ENCODE measurements at places on chromosomes 5 and 9.
A peak's percentile ranks its signal among the peaks of the same experiment; 100 is the strongest.

DNA sequence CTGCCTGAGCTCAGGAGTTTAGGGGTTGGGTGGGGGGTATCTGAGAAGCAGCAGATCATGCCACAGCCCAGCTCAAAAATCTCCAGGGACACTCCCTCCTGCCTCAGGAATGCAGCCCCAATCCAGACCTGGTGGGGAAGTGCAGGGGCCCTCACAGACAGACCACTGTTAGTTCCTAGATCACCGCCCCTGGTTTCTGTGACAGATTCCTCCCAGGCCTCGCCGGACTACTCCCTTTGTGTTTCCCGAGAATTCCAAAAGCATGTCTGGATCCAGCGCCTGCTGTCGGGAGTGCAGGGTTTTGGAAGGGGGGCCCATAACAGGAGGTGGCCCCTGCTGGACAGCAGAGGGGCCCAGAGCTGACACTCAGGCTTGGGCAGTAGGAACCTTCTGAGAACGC, 74.5 kb downstream of the CTSL start:
- peaks cover 10% of the 10 kb centered on the region for H3K27me3 ChIP-seq
- no peaks in the 10 kb centered on the region for H3K4me1 ChIP-seq
- H3K4me3 ChIP-seq, result no peak overlapping the region

DNA sequence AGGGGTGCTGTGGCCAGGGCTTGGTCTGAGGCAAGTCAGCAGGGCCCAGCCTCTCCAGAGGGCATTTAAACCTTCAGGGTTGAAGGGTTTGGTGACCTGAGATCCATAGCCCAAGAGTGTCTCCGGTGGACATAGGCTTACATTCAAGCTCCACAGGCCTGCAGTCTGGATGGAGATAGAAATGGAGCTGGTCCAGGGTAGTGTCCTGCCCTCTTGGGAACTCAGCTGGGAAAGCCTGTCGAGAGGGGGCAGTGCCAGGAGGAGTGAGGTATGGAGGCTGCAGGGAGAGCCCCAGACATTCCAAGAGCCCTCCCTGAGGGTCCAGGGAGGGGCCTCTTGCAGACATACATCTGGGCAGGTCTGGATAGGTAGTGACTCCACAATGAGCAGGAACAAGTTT, 177.0 kb upstream of the MVB12B start:
- no peak for DNase-seq
- peaks cover 5% of the 10 kb centered on the region for H3K4me1 ChIP-seq
- H3K27me3 ChIP-seq, result peaks cover 71% of the 10 kb centered on the region

DNA sequence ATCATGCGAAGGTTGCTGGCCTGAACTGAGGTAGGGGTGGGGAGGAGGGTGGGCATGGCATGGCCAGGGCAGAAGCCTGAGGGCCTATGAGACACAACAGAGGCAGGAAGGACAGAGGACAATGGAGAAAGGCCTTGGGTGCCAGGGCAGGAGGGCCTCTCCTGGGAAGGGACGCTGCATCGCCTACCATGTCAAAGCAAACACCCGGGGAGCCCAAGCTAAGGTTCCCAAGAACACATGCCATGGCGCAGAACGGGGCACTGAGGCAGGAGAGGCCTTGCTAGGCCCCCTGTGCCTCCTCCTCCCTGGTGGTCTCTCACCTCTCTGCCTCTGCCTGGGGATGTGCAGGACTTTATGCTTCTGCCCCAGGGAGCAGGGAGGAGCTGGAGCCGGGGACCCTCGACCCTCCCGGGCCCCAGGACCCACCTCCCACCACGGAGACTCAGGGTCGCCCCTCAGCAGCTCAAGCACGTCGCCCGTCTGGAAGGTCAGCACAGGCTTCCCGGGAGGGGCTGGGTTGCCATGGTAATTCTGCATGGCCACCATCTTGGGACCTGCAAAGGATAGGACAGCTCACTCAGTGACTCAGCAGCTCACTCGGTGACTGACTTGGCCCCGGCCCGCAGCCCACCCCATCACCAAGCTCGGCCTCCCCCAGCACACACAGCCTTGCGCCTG, 40.3 kb upstream of the SARDH start:
- no peaks in the 10 kb centered on the region for H3K27me3 ChIP-seq
- peaks cover 18% of the 10 kb centered on the region for H3K36me3 ChIP-seq
- H3K27ac ChIP-seq, result no peak overlapping the region
- no peaks in the 10 kb centered on the region for H3K4me1 ChIP-seq
- H3K4me3 ChIP-seq, result no peak overlapping the region
- DNase-seq, result no peak

DNA sequence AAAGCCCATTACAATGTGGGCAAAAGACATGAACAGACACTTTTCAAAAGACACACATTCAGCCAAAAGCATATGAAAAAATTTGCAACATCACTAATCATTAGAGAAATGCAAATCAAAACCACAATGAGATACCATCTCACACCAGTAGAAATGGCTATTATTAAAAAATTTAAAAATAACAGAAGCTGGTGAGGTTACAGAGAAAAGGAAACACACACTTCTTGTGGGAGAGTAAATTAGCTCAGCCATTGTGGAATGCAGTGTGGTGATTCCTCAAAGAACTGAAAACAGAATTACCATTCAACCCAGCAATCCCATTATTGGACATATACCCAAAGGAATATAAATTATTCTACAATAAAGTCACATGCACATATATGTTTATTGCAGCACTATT, 585.2 kb upstream of the TUSC1 start:
- peaks cover 24% of the 10 kb centered on the region for H3K4me1 ChIP-seq
- no peak overlapping the region for H3K4me3 ChIP-seq
- DNase-seq, result no peak
- no peaks in the 10 kb centered on the region for H3K27me3 ChIP-seq

GRCh38 chr9:128146591-128147120, 2.6 kb upstream of the LCN2 start:
- H3K36me3 ChIP-seq, result no peaks in the 10 kb centered on the region
- H3K4me1 ChIP-seq, result peaks cover 43% of the 10 kb centered on the region
- no peak for DNase-seq
- H3K27me3 ChIP-seq, result no peaks in the 10 kb centered on the region
- H3K27ac ChIP-seq, result no peak overlapping the region

DNA sequence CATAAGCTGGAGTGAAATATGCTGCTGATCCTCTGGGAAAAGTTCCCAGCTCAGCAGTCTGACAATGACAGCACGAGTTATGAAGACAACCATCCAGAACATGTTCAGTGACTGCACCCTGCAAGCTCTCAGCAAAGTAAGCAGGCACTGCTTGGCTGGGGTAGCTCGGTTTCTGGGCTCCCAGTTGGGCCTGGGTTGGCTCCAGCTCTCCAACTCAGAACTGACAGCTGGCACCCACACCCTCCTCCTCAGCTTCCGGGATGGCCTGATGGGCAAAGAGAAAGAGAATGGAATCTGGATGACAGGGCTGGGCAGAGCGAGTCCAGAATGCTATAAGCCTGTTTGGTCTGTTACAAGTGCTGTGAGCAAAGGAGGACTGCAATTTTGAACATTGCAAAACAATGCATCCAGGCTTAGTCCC, 185.0 kb downstream of the CSNK1G3 start:
- H3K36me3 ChIP-seq, result no peaks in the 10 kb centered on the region
- peaks cover 28% of the 10 kb centered on the region for H3K4me1 ChIP-seq
- H3K4me3 ChIP-seq, result no peak overlapping the region
- H3K27me3 ChIP-seq, result no peaks in the 10 kb centered on the region

DNA sequence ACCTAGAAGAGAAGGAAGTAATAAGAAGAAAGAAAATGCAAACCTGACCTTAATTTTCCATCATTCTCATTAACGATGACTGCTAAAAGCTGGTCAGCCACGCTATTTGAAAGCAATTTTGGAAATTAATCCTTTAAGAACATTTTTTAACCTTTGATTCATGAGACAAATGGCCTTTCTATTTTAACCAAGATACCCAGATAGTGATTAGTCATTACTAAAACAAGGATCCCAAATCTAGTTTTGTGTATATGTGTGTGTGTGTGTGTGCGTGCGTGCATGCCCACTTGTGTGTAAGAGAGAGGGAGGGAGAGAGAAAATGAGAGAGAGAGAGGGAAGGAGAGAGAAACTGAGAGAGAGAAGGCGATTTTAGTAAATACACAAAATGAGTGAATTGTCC, 329.5 kb downstream of the DEPDC1B start:
- no peak for DNase-seq
- H3K4me1 ChIP-seq, result no peaks in the 10 kb centered on the region
- H3K36me3 ChIP-seq, result no peaks in the 10 kb centered on the region
- no peak overlapping the region for H3K27ac ChIP-seq
- peaks cover 46% of the 10 kb centered on the region for H3K27me3 ChIP-seq

- DNase-seq, result peak; percentile 65
- peaks cover 33% of the 10 kb centered on the region for H3K4me1 ChIP-seq
- H3K4me3 ChIP-seq, result peak overlapping the region; percentile 99
- peaks cover 38% of the 10 kb centered on the region for H3K36me3 ChIP-seq
- no peaks in the 10 kb centered on the region for H3K27me3 ChIP-seq
Observed at GRCh38 chr9:6014670-6015270, 654 bp downstream of the RANBP6 start.

GRCh38 chr9:87497080-87497603, 525 bp upstream of the DAPK1 start:
- no peaks in the 10 kb centered on the region for H3K27me3 ChIP-seq
- H3K4me3 ChIP-seq, result peak overlapping the region; percentile 73
- H3K36me3 ChIP-seq, result peaks cover 15% of the 10 kb centered on the region
- peaks cover 22% of the 10 kb centered on the region for H3K4me1 ChIP-seq
- no peak overlapping the region for H3K27ac ChIP-seq

DNA sequence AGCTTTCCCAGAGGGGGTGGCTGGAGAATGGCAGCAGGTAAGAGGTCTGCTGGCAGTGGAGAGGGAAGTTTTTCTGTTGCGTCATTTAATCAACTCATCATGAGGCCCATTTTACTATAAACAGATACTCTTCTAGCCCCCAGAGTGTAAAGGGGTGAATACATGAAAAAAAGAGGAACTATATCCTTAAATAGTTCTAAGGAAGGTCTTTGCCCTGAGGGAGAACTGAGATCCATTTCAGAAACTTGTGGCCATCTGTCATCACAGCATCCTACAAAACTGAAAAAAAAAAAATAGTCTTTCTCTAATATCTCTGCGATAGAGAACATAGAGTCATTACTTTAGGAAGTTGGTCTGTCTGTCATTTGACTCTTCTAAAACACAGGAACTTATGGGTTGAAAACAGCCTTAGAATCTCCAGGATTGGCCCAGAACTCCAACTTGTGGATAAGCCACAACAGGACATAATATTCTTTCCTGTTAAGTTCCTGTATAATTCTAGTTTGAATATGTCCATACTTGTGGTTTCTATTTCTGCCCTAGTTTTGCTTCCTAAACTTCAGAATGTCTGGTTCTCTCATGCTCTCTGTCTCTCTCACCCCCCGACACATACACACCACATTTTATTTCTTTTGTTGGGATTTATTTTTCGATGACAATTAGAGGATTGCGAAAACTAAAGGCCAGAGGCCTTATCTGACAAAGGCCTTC, 238.5 kb upstream of the PIK3R1 start:
- no peak for DNase-seq
- peaks cover 8% of the 10 kb centered on the region for H3K4me1 ChIP-seq
- no peak overlapping the region for H3K4me3 ChIP-seq
- no peaks in the 10 kb centered on the region for H3K27me3 ChIP-seq

GRCh38 chr5:133079048-133079447, 27.2 kb downstream of the HSPA4 start:
- no peak for DNase-seq
- H3K36me3 ChIP-seq, result peaks cover 94% of the 10 kb centered on the region
- peaks cover 6% of the 10 kb centered on the region for H3K4me1 ChIP-seq
- H3K27ac ChIP-seq, result no peak overlapping the region
- H3K4me3 ChIP-seq, result no peak overlapping the region
- H3K27me3 ChIP-seq, result no peaks in the 10 kb centered on the region

- peak; percentile 57 for DNase-seq
- peaks cover 20% of the 10 kb centered on the region for H3K4me1 ChIP-seq
- H3K4me3 ChIP-seq, result no peak overlapping the region
- H3K36me3 ChIP-seq, result no peaks in the 10 kb centered on the region
- H3K27me3 ChIP-seq, result no peaks in the 10 kb centered on the region
Observed at GRCh38 chr5:157057459-157058370, 1.2 kb downstream of the HAVCR1 start.

DNA sequence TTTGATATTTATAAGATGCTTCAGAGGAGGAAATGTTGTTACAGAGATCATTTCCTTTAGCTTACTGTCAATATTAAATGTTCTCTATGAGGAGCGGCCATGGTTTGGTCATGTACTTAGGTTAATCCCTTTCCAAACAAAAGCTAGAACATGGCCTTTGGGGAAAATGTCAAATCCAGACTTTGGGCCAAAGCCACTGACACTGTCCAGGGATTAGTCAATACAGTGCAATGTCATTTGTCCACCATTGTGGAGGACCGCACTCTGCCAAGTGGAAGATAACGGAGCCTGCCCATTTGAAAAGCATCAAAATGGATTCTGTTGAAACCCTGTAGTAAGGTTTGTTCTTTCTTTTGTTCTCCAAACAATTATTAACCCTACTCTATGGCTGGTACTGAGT, 50.1 kb downstream of the FRMPD1 start:
- peaks cover 35% of the 10 kb centered on the region for H3K27me3 ChIP-seq
- H3K4me3 ChIP-seq, result no peak overlapping the region
- no peak overlapping the region for H3K27ac ChIP-seq
- no peak for DNase-seq
- no peaks in the 10 kb centered on the region for H3K4me1 ChIP-seq
- H3K36me3 ChIP-seq, result no peaks in the 10 kb centered on the region

GRCh38 chr5:124748687-124749594, 2.5 kb upstream of the ZNF608 start:
- H3K27ac ChIP-seq, result no peak overlapping the region
- peaks cover 12% of the 10 kb centered on the region for H3K4me1 ChIP-seq
- no peak overlapping the region for H3K4me3 ChIP-seq
- H3K36me3 ChIP-seq, result peaks cover 4% of the 10 kb centered on the region
- DNase-seq, result peak; percentile 97
- H3K27me3 ChIP-seq, result no peaks in the 10 kb centered on the region

- no peaks in the 10 kb centered on the region for H3K36me3 ChIP-seq
- no peaks in the 10 kb centered on the region for H3K27me3 ChIP-seq
- no peak for DNase-seq
Observed at GRCh38 chr5:44160369-44160768, 228.9 kb downstream of the FGF10 start.

DNA sequence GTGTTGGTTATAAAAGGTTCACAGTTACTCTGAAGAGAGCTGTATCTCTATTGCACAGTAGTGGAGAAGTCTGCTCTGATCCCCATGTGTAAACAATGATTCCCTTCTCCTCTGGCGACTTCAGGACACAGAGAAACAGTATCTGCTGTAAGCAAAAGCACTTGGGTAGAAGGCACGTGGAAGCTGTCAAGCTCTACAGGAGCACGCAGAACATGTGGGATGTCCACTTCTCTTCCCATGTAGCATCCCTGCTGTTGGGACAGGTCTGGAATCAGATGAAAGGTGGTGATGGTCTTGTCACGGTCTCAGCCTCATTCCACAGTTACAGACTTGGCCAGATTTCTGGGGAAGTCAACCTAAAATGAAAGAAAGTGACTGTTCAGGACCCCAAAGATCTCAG, 9.4 kb upstream of the MAPK9 start:
- peaks cover 12% of the 10 kb centered on the region for H3K27me3 ChIP-seq
- H3K4me3 ChIP-seq, result no peak overlapping the region
- H3K36me3 ChIP-seq, result peaks cover 7% of the 10 kb centered on the region
- peaks cover 7% of the 10 kb centered on the region for H3K4me1 ChIP-seq
- H3K27ac ChIP-seq, result no peak overlapping the region
- no peak for DNase-seq

DNA sequence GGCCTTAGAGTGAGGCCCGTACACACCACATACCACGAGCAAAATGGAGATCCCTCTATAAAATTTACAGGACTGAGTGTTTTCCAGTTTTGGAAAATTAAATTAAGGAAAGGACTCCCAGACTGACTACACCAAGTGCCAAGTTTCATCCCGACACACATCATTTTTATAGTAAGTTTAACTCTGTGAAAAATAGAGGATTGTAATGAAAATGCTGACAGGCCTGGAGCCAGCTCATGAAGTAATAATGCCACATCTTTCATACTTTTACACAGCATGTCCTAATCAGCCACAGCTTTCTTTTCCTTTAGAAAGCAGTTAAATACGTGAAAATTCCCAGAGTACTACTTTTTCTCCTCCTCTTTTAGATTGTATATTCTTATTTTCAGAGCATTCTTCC, 169.2 kb downstream of the SAXO1 start:
- H3K27me3 ChIP-seq, result no peaks in the 10 kb centered on the region
- H3K36me3 ChIP-seq, result no peaks in the 10 kb centered on the region
- no peak overlapping the region for H3K27ac ChIP-seq
